ENCODE measurements at places on chromosomes 7 and 10.
A peak's percentile ranks its signal among the peaks of the same experiment; 100 is the strongest.

- DNase-seq = no peak
Measured at GRCh38 chr10:675532-675931, 13.9 kb downstream of the DIP2C start.

GRCh38 chr7:136214356-136214755 lies 237.2 kb upstream of the MTPN start:
- no peak for DNase-seq

GRCh38 chr10:122296363-122297120 lies 25.4 kb downstream of the BTBD16 start:
- no peak for DNase-seq

- DNase-seq = no peak
Measured at GRCh38 chr10:102451105-102451969, at the start of gene C10orf95. TSS of gene C10orf95 (minus strand) at chr10:102451543. CDS start at chr10:102451093, 450 bp downstream.

GRCh38 chr10:19977097-19977521 lies 160.9 kb downstream of the PLXDC2 start:
- DNase-seq = no peak

GRCh38 chr10:59754951-59755350 lies 1.7 kb upstream of the MRLN start:
- DNase-seq = no peak

DNA sequence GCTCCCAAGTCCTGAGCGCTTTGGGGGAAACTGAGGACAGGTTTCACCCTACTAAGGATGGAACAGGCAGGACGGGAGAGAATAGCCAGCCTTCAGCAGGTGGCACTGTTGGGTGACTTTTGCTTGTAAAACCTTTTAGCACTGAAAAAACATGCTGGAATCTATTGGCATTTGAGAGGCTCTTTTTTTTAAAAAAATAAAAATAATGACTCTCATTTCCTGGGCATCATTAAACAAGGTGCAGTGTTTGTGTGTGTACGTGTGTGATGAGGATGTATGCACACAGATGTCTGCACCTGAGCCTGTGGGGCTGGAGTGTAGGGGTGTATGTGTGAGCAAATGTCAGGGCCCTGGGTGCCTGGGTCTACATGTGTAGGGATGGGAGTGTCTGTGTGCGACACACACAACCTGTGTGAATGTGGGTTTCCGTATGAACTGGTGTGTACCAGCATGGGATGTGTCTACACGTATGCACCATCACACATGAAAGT lies 177.9 kb downstream of the RPS24 start:
- peak; percentile 77 for DNase-seq

Data from umbilical cord (tissue), 2 donors.